ENCODE measurements at places on chromosomes 2 and 18.

GRCh38 chr2:127632592-127633489, 13.1 kb upstream of the GPR17 start:
- no peak for DNase-seq
- peaks cover 16% of the 10 kb centered on the region for H3K4me1 ChIP-seq
- H3K36me3 ChIP-seq = no peaks in the 10 kb centered on the region
- no peak overlapping the region for H3K4me3 ChIP-seq

DNA sequence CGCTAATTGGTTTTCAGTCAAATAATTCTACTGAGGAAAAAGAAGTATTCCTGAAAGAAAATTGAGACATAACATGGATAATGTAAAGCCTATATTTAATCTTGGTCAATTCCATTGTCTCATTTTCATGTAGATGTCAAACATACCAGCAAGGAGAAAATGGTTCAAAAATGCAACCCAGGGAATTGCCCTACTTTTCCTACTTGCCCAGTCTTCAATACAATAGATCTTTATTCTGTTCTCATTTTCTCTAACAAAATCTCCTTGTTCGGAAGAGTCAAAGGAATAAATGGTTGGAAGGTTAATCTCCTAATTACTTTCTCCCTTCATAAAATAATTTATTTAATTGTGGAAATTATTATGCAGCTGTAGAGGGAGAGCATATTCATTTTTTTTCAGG, 896.1 kb downstream of the NRXN1 start:
- no peak for DNase-seq
- H3K27ac ChIP-seq = no peak overlapping the region
- no peaks in the 10 kb centered on the region for H3K36me3 ChIP-seq

- no peak overlapping the region for H3K4me3 ChIP-seq
- H3K27ac ChIP-seq = no peak overlapping the region
- no peaks in the 10 kb centered on the region for H3K36me3 ChIP-seq
- no peaks in the 10 kb centered on the region for H3K4me1 ChIP-seq
- no peak for DNase-seq
Observed at GRCh38 chr2:183901931-183902330, 696.4 kb upstream of the ZNF804A start.

GRCh38 chr2:127082974-127083373, 24.0 kb downstream of the BIN1 start:
- H3K36me3 ChIP-seq = no peaks in the 10 kb centered on the region
- peak overlapping the region; percentile 13 for H3K27ac ChIP-seq
- H3K4me1 ChIP-seq = peaks cover 83% of the 10 kb centered on the region

- no peak overlapping the region for H3K4me3 ChIP-seq
- H3K27me3 ChIP-seq = no peaks in the 10 kb centered on the region
- H3K4me1 ChIP-seq = peaks cover 11% of the 10 kb centered on the region
- no peak for DNase-seq
Observed at GRCh38 chr2:234406085-234406484, 90.8 kb downstream of the ARL4C start.

Data from osteocyte (in vitro differentiated cells).